NK-92 treated with Interleukin-12 subunit alpha and Interleukin-12 subunit beta, amount 100 ng/mL, for 24 hours (cell line): ENCODE measurements at places on chromosomes 16 and 17.

DNA sequence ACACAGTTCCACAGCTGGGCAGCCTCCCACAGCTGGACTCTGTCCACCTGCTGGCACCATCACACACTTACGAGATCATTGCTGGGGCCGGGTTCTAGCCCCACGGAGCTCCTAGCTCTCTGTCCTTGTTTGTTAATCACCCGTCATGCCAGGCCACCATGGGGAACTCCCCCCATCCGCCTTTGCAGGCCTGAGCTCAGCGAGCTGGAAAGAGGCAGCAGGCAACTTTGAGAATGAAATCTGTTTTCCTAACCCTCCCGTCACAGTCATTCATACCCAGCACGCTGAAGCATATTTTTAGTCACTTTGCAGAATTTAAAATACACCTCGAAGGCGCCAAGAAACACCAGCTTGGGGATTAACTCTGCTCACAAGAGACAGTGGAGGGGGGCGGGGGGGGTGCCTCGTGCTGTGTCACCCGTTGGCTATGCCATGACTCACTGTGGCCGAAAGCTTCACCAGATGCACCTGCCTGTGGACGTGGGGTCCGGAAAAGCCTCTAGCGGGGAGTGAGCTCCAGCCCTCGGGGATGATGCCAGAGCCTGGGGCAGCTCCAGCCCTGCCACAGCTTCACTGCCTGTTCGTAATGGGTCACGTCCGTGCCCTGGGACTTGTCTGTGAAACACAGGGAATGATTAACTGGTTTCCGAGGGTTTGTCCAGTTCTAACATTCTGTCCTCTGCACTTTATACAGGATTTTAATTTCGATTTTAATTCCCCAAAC, 1.4 kb upstream of the SPNS2 start:
- DNase-seq = no peak

- no peak for DNase-seq
Observed at GRCh38 chr17:64529221-64529620, 22.4 kb downstream of the CEP95 start.

DNA sequence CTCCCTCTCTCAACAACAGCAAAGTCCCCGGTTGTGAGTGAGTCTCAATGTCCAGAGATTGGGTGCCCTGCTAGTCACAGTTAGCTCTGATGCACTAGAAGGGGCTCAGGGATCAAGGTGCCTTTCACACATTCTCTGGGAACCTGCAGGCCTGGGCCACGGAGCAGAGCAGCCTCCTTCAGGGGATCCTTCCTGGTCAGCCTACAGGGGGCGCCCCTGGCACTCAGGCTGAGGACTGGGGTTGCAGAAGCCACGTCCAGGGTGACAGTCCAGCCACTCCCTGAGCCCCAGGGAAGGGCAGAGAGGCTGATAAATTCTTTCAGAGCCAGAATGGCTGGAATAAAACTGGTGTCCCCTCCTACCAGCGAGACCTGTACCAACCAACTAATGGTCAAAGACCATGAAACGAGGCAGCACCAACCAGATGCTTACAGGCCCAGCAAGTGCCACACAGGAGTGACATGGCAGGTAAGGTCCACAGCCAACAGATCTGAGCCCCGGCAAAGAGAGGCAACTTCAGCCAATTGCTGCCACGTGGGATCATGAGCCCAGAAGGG, 43.5 kb downstream of the ST3GAL2 start:
- peak; percentile 21 for DNase-seq

- no peak for DNase-seq
Observed at GRCh38 chr17:82447876-82448275, 2.7 kb downstream of the CYBC1 start.

DNA sequence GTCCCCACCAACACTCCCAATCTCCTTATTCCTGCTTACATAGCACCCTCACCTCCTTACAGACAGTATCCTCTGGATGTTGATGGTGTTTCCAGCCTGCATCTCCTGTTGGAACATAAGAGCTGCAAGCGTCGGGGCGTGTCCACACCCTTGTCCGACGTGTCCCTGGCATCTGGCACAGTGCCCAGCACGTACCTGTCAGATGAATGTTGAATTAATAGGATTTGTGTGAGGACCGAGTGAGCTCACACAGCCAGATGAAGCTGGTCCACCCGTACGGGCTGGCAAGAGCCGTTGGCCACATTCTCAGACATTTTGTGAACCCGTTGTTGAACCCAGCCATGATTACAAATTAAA, 12.2 kb upstream of the CBX4 start:
- DNase-seq = no peak

- DNase-seq = no peak
Observed at GRCh38 chr16:67030221-67030962, 1.4 kb downstream of the CBFB start.

DNA sequence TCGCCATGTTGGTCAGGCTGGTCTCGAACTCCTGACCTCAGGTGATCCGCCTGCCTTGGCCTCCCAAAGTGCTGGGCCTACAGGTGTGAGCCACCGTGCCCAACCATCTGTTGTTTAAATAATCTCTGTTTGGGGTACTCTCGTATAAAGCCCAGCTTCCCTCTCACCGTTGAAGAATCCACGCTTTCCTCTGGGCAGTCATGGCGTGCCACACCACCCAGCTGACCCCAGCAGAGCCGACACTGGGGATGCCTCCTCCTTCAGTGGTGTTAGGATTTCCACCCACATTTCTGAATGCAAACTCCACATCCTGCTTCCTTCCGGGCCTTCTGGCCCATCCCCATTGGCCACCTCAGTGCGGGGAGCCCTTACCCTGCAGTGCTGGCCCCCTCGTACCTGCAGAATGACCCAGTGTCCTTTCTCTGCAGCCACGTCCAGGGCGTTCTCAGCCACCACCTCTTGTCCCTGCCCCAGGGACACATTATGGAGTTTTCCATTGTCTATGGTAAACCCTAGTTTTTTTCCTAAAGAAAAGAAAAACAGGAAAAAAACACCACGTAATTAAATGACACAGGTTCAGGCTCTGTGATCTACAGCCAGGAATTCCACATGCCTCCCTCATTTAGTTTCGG, 60.4 kb downstream of the PGS1 start:
- DNase-seq = no peak

DNA sequence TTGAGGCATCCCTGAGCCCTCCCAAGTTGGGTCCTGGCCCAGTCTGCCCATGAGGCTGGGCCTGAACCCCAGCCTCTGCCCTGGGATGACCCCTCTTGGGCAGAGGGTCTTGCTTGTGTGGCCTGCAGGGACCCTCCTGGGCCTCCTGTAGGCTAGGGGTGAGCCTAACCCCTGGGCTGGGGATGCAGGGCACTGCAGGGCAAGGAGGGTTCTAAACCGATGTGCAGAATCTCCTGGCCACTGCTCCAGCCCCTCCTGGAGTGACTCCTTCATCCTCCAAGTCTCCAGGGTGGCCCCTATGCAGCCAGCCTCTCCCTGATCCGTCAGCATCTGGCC, 37.5 kb downstream of the LGALS9 start:
- DNase-seq = no peak

DNA sequence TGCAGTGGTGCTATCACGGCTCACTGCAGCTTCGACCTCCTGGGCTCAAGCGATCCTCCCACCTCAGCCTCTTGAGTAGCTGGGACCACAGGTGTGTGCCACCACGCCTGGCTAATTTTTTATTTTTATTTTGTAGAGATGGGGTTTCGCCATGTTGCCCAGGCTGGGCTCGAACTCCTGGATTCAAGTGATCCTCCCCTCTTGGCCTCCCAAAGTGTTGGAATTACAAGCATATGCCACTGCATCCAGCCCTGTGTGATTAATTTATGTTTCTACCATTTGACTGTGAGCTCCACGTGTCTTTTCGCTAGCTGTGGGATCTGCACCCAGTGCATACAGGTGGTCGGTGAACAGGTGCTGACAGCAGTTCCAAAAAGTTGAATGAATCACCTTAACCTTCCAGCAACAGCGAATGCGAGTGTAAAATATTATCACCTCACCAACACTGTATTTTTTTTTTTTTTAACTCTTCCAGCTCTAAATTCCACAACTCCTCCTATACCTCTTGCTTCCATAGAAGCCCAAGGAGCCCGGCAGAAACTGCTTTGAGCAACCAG, 484 bp upstream of the NUDT7 start:
- DNase-seq = no peak

DNA sequence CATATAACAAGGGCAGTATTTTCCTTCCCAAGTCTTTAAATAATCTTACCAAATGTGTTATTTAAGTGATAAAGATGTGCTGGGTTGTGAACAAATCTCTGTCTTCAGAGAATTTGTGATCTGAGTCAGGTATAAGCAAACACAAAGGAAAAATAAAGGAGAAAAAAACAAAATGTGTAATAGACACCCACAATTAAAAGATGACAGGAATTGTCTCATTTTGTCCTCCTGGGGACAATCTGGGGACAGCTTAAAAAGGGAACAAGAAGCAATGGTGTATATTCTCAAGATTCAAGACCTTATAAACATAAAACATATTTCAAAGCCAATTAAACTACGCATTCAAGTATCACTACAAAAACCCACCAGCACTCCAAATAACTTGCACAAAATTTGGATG, 107.2 kb downstream of the TRIM37 start:
- no peak for DNase-seq

GRCh38 chr16:56691885-56692284, 9.6 kb downstream of the MT1X start:
- DNase-seq = no peak

GRCh38 chr17:17494870-17495535, 1.2 kb downstream of the RASD1 start:
- no peak for DNase-seq

- DNase-seq = no peak
Observed at GRCh38 chr17:29063992-29064391, 21.1 kb downstream of the PIPOX start.

DNA sequence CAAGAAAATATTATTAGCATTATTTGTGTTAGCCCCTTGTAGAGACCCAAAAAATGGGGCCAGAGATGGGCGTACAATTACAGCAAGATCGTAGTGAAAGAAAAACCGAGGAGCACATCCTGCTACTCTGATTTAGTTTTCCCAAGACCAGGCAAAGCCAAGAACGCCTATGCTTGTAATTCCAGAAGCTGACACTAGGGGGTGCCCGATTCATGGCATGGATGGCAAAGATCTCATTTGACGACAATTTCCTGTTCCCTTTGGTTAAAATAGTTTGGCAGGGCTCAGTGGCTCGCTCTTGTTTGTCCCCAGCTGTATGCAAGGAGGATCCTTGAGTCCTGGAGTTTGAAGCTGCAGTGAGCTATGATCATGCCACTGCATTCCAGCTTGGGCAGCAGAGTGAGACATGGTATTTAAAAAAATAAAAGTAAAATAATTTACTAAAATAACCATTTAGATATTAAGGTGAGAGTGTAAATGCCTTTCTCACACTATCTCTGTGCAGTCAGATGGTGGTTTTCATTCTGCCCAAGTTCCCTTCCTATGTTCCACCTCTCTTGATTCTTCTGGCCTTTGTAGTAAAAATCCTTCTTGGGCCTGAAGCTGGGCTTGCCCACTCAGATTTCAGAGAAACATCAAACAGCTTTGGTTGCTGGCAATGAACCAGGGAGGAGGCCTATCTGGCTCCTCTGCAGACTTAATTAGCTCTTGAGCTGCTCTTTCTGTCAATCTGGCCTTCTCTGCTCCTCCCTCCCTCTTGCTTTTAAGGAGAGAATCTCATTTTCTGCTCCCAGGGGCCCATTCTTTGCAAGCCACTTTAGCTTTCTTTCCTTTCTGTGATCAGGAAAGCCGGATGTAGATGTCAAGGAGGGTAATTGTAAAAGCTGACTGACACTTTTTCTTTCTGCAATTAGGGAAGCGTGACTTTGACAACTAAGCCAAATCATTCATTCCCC, 31.2 kb downstream of the TMEM238L start:
- peak; percentile 9 for DNase-seq

DNA sequence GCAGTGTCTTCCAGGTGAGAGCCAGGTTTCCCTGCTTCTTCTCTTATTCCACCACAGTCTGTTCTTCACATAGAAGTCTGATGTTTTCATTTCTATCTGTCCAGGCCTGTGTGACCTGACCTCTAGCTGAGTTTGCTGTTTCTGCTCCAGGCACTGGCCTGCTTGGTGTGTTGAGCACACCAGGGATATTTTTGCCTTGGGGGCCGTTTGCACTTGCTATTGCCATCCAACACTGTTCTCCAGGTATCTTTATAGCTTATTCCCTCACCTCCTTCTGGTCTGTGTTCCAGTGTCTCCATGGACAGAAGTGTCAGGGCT, 41.4 kb downstream of the MRTFB start:
- no peak for DNase-seq

GRCh38 chr16:83737729-83738354, 69.9 kb upstream of the HSBP1 start:
- no peak for DNase-seq

DNA sequence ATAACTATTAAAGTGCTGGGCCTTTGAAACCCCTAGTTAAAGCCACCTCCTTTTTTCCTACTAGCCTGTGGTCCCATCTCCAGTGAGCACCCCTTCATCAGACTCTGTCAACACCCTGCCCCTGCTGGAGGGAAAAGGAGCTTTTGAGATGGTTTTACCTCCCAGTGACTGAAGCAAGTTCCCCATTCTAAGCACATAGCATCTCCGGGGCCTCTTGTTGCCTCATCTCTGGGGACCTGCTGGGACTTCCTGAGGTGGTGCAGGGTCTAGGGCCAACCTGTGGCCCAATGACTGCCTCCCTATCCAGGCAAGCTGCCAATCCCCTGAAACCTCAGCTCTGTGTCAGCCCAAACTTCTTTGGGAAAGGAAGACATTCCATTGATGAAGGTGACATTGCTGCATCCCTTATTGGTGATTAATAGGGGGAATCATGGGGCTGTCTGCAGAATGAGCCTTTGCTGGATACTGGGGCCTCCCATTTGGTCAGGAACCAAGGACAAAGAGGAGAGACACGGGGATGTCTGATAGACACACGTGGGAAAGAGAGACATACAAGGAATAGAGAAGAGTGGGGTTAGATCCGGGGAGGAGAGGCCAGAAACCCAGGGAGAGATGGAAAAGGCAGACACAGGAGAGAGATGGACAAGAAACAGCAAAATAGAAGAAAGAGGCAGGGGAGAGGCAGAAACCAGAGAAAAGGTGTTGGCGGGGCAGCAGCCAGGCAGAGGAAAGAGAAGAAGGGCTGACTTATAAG, 2.4 kb downstream of the C1QL1 start:
- no peak for DNase-seq

GRCh38 chr17:35022536-35023063, 40.9 kb downstream of the RFFL start:
- DNase-seq = peak; percentile 78
